Caco-2 (cell line): ENCODE measurements at places on chromosomes 13 and 19.
A peak's percentile ranks its signal among the peaks of the same experiment; 100 is the strongest.

DNA sequence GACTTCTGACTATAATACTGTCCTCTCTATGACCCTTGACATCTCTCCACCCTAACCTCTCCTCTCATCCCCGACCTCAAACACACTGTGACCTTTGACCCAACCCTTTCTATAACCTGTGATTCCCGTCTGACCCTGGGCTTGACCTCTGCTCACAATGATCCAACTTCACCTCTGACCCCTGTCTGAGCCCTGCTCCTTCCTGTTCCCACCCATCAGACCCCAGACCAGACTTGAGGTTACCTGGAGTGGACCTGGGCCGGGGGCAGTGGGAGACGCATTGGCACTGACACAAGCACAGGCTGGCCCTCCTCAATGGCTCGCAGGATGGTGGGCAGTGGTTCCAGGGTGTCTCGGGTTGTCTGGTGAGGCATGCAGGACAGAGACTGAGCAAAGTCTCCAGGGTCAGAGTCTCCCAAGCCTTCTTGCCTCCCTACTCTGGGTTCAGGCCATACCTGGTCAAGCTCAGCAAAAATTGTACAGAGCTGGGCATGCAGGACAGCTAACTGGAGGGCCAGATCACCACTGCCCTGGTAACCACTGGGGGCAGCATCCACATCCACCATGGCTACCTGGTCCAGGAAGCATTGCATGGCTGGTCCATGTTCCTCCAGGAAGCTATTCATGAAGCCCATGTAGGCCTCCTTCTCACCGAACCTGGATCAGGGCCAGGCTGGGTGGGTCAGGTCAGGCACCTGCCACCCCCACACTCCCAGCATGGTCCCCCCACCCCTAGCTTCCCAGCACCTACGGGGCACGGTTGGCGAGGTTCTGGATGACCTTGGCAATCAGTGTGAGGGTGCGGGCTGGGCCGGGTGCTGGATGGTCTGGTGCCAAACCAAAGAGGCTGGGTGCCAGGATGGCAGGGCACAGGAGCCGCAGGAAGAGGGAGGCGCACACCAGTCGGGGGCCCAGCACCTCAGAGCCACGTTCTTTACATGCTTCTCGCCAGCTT, 4.4 kb upstream of the WIZ start:
- DNase-seq: no peak

DNA sequence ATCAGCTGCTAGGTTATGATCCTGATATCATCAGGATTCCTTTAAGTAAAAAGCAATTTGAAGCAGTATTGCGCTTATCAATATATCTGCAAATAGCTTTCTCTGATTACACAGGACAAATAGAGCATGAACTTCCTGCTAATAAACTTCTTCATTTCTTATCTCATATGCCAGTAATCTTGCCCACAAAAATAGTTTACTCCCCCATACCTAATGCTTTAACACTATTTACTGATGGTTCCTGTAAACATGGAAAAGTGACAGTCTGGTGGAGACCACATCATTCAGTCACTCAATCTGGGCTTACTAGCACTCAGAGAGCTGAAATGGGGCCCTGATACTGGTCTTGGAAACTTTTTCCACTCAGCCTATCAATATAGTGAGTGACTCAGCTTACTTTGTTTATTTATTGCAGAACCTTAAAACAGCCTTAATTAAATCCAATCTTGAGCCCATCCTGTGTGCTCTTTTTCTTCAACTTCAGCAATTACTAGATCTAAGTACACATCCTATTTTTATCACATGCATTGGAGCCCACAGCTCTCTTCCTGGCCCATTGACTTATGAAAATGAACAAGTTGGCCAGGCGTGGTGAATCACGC, 1464.3 kb downstream of the UQCRFS1 start:
- DNase-seq: no peak

DNA sequence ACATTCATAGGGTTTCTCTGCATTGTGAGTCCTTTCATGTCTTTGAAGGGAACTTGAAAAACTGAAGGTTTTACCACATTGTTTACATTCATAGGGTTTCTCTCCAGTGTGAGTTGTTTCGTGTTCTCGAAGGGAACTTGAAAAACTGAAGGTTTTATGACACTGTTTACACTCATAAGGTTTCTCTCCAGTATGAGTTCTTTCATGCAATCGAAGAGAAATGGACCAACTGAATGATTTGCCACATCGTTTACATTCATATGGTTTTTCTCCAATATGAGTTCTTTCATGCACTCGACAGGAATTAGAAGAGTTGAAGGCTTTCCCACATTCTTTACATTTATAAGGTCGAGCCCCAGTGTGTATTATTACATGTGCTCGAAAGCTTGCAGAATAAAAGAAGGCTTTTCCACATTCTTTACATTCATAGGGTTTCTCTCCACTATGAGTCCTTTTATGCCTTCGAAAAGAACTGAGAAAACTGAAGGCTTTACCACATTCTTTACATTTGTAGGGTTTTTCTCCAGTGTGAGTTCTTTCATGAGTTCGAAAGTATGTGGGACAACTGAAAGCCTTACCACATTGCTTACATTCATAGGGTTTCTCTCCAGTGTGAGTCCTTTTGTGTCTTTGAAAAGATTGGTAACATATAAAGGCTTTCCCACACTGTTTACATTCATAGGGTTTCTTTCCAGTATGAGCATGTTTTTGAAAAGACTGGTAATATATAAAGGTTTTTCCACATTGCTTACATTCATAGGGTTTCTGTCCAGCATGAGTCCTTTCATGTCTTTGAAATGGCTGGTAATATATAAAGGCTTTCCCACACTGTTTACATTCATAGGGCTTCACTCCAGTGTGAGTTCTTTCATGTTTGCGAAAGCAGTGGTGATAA, 20.7 kb downstream of the ZNF14 start:
- DNase-seq: no peak

GRCh38 chr13:66313413-66313812, 916.7 kb downstream of the PCDH9 start:
- DNase-seq: no peak

DNA sequence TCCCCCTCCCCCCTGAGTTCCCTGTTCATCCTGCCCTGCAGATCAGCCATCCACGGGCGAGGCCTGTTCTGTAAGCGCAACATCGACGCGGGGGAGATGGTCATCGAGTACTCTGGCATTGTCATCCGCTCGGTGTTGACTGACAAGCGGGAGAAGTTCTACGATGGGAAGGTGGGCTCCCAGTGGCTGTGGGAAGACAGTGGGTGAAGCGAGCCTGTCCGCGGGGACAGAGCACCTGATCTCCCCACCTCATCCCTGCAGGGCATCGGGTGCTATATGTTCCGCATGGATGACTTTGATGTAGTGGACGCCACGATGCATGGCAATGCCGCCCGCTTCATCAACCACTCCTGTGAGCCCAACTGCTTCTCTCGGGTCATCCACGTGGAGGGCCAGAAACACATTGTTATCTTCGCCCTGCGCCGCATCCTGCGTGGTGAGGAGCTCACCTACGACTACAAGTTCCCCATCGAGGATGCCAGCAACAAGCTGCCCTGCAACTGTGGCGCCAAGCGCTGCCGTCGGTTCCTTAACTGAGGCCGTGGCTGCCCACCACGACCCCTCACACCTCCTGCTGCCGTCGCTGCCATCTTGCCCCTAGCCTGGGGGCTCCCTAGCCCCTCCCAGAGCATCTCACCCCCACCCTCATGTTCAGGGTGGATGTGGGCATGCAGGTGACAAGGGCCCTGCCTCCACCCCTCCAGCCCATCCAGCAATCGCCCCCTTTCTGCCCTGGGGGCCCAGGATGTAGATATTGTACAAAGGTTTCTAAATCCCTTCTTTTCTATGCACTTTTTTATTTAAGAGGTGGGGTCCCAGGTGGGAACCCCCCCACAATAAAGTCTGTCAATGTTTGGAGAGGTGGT, 4.0 kb downstream of the IGFLR1 start:
- DNase-seq: no peak

- DNase-seq: no peak
Measured at GRCh38 chr13:59340151-59340550, 823.6 kb downstream of the DIAPH3 start.

GRCh38 chr19:56159009-56159559, 16.7 kb upstream of the GALP start:
- no peak for DNase-seq

DNA sequence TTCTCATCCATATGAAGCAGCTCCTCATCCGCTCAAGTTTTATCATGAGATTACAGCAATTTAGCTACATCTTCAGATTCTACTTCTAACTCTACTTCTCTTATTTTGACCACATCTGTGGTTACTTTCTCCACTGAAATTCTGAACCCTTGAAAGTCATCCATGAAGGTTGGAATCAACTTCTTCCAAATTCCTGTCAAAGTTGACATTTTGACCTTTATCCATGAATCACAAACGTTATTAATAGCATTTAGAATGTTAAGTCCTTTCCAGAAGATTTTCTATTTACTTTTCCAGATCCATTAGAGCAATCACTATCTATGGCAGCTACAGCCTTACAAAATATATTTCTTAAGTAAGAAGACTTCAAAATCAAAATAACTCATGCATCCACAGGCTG, 421.7 kb upstream of the GPC6 start:
- no peak for DNase-seq

DNA sequence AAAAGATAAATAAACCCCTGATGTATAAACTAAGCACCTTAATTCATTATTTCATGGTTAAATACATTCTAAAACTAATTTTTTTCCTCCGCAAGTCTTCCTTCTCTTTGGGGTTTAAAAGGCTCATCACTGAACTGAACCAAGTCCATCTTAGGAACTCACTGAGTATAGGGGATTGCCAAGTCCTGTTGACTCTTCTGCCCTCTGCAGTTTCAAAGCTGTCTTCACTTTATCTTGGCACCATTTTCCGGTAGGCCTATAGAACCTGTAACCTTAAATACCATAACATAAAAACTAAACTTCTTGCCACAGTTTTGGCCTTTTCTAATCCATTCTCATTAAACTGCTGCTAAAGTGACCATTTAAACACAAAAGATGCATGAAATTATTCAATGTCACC, 66.5 kb upstream of the USPL1 start:
- DNase-seq: peak; percentile 41

DNA sequence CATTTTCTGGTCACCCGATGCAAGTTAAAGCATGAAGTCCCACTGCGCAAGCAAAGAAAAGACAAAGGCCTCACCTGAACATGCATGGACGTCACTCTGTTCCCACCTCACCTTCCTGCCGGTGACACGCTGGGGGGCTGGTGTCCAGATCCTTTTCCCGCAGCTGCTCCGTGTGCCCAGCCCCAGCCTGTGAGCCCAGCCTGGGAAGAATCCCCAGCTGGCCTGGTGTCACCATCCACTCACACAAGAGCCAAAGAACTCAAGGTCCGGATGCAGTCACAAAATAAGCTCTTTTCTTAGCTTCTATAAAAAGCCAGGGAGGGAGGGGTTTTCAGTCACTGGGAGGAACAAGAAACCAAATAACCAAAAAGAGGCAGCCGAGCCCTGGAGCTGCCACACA, 249.9 kb downstream of the COL4A1 start:
- no peak for DNase-seq

- no peak for DNase-seq
Measured at GRCh38 chr19:47330466-47330869, 1.5 kb upstream of the C5AR2 start.

GRCh38 chr19:49421039-49421877, 2.0 kb downstream of the PTH2 start:
- DNase-seq: peak; percentile 87

GRCh38 chr19:3750211-3750610, 11.3 kb downstream of the APBA3 start:
- no peak for DNase-seq

- no peak for DNase-seq
Measured at GRCh38 chr13:41008349-41008980, 10.7 kb downstream of the ELF1 start.

GRCh38 chr13:29758531-29759114, 91.8 kb downstream of the UBL3 start:
- DNase-seq: no peak

GRCh38 chr13:73286177-73286576, 227.4 kb downstream of the KLF5 start:
- no peak for DNase-seq
